NCI-H1694 (cell line): ENCODE measurements at places on chromosomes 2 and 18.

DNA sequence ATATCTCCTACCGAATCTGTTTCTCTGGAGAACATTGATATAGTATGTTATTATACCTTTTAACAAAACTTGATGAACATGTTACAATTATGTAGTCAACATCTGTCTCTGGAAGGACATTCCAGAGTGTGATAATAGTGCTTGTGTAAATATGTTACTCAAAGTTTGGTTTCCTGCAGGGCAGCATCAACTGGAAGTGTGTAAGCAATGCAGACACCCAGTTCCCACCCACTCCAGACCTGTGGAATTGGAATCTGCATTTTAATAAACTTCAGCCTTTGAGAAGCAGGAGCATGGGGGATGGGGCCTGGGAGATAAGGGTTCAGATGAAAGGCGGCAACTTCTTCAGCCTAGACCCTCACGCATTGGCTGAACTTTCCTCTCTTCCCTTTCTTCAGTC lies 398.9 kb downstream of the RND3 start:
- DNase-seq = no peak

DNA sequence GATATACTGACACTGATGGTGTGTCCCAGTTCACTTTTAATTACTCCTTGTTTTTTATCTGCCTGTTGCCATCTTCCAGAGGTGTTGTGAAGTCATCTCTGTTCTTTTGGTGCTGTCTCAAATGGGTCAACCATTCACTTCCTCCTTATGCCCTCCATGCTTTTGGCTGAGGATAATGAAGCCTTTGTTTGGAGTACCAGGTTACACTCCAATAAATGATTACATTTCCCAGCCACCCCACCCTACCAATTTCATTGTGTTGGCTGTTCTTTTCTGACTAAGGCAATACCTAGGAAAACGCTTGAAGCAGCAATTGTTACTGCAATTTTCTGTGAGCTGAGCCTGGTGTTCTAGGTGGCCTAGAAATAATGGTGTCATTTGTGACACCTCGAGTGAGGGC lies 29.8 kb upstream of the ACTG2 start:
- DNase-seq = no peak

- no peak for DNase-seq
These were observed 1079.8 kb upstream of the ZEB2 start for GRCh38 chr2:145599756-145600155.

GRCh38 chr2:197191177-197191939 lies 119.2 kb downstream of the ANKRD44 start:
- peak; percentile 59 for DNase-seq

- DNase-seq = no peak
These were observed 50.9 kb upstream of the AFF3 start for GRCh38 chr2:100193291-100193710.

- DNase-seq = no peak
These were observed 812.8 kb downstream of the LRP1B start for GRCh38 chr2:141317986-141318385.

- no peak for DNase-seq
These were observed 110.4 kb downstream of the GRB14 start for GRCh38 chr2:164510895-164511294.

DNA sequence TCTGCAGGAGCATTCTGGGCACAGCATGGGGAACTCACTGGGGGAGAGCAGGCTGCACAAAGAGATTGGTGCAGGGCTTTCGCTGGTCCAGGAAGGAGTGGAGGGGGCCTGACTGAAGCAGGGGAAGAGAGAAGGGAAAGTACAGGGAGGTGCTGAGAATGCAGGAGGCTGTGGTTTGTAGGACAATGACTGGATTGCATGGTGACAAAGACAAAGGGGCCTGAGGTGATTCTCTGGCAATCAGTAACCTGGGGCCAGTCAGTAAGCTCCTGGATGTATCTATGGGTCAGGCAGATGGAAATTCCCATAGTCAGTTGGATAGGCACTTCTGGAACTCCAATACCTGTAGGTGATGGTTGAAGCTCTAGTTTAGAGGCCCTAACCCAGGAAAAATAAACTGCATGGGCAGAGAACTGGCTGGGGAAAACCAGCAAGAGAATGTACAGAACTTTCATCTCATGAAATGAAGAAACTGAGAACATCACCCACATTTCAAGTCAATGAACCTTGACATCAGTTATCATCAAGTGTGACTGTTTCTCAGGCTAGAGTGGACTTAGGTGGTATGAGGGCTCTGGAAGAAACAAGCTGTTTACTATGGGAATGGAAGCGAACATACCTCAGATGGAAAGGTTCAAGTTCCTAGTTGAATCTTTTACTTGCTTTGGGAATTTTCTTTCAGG lies 193.2 kb downstream of the TPGS2 start:
- DNase-seq = no peak

- no peak for DNase-seq
These were observed 103.7 kb upstream of the UGP2 start for GRCh38 chr2:63738019-63738418.

DNA sequence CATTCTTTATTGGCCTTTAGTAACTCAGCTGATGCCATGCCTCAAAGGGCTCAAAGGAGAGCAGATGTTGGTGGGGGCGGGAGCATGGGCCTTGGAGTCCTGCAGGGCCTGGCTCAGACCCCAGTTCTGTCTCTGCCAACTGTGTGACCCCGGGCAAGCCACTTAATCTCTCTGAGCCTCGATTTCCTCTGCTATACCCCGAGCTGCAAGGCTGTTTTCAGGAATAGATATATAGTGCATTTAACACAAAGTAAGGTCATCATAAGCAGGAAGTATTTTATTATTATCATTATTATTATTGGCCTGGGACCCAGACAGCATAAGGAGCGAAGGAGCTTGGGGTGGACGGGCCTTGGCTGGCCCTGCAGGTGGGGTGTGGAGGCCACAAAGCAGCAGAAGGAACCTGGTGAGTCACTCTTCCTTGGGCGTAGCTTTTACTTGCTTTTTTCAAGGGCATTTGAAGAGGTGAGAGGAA lies 162.7 kb downstream of the INHBB start:
- no peak for DNase-seq

DNA sequence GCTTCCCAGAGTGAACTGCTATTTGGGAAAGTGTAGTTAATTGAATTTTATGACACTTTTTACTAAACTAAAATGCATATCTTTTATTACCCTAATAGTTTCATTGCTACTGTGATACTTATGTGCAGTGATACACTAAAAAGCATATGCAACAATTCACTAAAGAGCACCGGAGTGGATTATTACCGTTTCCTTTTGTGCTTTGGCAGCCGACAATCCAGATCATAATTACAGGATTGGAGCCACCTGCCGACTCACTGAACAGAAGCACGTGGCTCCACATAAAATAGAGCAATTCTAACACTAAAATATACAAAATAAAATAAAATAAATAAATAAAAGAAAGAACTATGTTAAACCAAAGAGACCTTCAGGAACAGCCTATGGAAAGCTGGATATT lies 583.4 kb downstream of the NRXN1 start:
- peak; percentile 6 for DNase-seq

GRCh38 chr2:637804-638203 lies 39.4 kb downstream of the TMEM18 start:
- no peak for DNase-seq

- DNase-seq = no peak
These were observed 48.1 kb upstream of the ARHGAP28 start for GRCh38 chr18:6681331-6681875.

GRCh38 chr2:47373747-47374146 lies 29.2 kb upstream of the MSH2 start:
- no peak for DNase-seq

DNA sequence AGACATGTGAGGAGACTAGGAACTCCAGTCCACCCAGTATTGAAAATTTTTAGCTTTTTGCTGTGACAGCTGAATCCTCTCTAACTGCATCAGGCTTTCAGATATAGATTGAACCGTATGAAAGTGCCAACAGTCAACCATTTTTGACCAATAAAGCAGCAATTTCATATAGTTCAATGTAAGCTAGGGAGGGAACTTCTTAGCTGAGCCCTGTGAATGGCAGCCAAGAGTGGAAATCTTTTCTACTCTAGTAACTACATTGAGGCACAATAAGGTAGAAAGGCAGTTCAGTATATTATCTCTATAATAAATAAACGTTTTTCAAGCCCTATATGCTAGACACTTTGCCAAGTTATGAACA lies 96.3 kb upstream of the TANK start:
- no peak for DNase-seq

GRCh38 chr2:75309596-75310463 lies 110.5 kb upstream of the TACR1 start:
- DNase-seq = no peak

DNA sequence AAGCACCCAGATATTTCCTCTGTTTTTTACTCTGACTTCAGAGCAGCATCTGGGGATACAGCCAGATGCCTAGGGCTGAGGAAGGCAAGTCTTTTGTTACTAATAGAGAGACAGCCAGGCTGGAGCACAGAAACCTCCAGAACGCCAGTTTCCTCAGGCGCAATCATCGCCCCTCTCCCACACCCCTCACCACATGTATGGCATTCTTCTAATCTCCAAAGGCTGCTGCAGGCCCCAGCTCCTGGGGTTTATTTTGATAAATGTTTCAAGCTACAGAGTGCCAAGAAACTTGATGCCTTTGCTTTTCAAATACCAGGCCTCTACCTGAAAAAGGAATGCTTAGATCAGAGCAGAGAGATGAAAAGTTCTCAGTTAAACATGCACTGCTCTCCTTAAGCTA lies 283.6 kb downstream of the RBM43 start:
- DNase-seq = no peak

DNA sequence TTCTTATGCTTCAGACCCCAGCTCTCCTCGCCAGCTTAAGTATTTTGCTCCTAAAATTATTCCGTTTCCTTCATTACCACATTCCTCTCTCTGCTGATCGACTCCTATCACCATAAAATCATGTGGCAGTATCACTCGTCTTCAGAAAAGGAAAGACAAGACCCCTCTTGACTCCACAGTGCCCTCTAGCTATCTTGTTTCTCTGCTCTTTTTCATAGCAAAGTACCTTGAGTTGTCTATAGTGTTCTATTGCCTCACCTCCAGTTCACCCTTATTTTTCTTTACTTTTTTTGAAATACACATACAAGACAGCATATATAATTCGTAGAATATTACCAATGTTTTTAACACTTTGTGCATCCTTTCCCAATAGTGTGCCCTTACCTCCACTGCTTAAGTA lies 273.2 kb upstream of the SIX3 start:
- DNase-seq = no peak

DNA sequence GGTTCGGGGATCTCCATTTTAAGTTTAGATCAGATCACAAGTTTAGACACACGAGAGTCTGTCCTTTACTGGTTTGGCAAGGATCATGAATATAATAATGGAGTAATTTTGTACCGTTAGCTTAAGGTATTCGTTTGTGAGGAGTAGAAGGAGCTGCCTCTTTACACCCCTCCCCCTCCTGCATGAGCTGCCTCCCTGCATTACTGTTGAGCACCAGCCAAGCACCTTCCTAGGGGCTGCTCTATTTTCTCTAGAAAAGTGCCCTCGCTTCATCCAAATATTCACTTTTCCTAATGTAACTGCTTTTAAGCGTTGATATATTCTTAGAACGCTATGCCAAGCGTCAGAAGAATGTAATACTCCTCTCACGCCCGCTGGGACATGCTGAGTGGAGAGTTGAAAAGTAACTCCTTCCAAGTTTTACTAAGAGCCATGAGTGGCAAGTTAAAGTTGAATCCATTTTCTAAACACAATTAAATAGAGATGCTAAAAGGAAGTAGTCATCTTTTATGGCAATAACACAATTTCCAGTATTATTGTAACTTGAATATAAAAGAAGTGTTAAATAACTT lies 25.4 kb upstream of the SCN7A start:
- no peak for DNase-seq

DNA sequence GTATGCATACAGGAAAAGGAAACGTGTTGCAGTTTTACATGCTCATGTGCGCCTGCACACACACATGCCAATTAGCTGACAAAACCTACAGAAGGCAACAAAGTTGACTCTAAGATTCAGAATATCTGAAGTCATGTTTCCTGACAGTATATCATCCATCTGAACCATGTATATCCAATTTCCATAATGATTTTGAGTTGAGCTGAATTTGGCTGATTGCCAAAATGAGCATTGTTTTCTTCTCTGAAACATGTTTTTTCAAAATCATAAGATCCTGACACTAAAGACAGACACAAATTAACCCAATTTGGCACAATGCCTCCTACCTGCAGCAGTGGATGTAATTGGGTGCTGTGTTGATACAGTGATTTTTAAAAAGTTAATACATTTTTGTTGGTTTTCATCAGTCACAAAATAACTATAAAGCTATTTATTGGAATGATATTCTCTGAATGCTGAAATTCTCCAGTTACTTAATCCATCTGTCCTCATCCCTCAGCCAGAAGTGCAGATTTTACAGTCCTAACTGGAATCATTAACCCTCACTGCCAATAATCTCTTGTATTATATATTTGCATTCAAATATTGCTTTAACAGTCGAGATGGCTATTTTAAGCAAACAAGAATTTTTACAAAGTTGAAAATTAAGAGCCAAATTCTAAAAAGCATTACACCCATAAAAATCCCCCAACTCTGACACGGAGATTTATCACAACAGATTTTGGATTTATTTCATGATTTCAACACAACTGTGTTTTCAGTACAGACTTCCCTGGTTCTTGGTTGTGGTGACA lies 161.7 kb upstream of the LMAN1 start:
- DNase-seq = no peak

GRCh38 chr2:178829299-178829960 lies 22.2 kb upstream of the TTN start:
- DNase-seq = peak; percentile 67

- no peak for DNase-seq
These were observed 26.6 kb downstream of the PTRHD1 start for GRCh38 chr2:24766609-24767008.

DNA sequence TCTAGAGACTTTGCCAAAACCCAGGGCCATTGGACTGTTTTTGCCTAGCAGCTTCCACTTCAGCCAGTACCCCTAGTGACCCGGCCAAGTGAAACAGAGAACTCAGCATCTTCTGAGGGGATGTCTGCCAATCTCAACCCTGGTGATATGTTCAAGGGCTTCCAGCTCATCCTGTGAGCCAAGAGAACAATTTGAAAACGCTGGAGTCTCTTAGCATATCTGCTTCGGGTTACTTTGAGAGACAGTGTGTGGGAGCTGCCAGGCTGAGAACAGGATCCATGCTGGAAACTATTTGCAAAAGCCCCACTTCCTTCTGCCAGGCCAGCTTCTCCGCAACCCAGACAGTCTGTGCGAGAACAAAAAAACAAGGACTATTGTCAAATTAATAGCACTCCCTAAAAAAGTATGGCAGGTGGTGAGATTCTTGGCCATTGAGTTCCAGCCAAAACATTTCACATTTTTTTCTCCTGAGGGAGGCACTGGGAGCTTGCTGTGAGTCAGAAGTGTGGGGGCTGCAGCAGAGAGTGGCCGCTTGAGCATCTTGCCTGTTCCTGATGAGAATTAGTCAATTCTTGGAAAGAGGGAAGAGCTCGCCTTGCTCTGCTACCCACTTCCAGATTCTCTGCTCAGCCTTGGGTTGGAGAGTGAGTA lies 395.6 kb upstream of the TRIB2 start:
- DNase-seq = no peak

GRCh38 chr2:161763153-161763552 lies 138.9 kb downstream of the SLC4A10 start:
- no peak for DNase-seq

GRCh38 chr2:232770207-232770606 lies 6.2 kb downstream of the KCNJ13 start:
- no peak for DNase-seq
